ENCODE measurements at places on chromosomes 3 and 15.

DNA sequence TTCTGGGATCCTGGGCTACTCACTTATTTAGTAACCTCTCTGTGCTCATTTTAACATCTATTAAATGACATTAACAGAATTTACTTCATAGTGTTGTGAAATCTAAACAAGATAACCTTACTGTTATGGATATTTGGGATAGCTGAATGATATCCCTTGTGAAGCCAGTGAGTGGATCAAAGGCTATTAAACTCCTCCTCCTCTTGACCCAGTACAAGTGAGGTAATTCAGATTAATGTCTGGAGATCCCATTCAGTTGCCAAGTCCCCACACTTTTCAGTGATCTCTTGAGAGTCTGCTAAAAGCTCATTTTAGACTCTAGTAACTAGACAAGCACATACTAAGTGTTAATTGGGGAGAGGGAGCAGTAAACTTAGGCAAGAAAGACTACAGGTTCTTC is 2.5 kb upstream of the ANKRD28 start:
- DNase-seq: no peak

GRCh38 chr3:175940881-175941280 is 1081.7 kb downstream of the NAALADL2 start:
- no peak for DNase-seq

DNA sequence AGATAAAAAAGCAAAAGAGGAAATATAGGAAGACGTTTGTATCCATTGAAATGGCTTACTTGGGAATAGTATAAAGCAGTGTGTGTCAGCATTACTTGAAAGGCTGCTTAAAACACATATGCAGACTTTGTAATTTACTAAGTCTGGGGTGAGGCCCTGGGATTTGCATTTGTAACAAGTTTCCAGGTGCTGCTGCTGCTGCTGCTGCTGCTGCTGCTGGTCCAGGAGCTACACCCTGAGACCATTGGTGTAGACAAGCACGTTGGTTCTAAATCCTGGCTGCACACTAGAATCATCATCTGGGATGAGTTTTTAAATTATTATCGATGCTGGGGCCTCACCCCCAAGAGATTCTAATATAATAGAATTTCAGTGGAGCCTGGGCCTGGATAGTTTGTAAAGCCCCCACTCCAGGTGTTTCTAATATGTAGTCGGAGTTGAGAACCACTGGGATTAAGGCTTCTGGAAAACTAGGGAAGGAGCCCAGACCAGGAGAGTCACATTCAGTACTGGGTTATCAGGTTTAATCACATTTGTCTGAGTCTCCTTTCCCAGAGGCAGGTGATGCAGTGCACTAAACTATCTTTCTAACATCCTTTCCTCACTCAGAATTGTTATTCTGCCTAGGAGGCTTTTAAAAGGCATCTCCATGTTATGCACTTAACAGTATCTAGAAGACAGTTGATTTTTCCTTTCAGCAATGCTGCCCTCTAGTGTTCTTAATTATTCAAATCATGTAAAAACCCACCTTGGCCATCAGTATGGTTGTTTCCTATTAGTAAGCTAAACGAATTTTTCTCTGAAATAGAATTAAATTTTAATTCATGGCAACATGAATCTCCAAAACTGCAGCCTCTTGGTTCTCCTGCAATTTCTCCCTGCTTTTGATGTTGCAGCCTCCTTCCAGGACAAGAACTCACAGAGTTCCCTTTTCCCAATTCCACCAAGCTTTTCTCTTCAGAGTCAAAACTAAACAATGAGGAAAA is 45.4 kb downstream of the SSR3 start:
- DNase-seq: peak; percentile 67

DNA sequence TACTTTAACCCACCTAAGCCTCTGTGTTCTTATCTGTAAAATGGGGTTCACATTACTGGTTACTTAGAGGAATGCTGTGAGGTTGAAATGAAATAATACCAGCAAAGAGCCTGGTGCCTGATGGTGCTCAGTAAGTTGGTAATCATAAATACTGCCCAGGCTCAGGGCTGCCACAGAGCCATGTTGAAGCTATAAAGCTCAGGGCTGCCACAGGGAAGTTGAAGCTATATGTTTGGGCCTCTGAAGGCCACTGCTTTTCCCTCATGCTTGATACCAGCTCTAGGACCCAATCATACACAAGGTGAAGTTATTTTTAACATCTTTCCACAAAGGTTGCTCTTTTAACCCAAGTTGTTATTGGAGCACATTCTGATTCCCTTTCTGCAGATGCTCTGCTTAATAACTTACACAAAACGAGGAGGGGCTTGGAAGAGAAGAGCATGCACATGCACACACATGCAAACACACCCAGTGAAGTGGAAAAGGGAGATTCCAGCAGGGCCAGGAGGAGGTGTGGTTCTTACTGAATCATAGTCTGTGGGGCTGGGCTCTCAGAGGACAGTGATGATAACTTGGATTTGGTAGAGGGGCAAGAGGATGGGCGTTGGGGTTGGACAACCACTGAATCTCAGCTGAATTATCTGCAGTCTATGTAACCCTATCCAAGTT is 17.4 kb downstream of the PARP14 start:
- no peak for DNase-seq

- no peak for DNase-seq
Measured at GRCh38 chr3:136093771-136094170, 102.4 kb downstream of the MSL2 start.

DNA sequence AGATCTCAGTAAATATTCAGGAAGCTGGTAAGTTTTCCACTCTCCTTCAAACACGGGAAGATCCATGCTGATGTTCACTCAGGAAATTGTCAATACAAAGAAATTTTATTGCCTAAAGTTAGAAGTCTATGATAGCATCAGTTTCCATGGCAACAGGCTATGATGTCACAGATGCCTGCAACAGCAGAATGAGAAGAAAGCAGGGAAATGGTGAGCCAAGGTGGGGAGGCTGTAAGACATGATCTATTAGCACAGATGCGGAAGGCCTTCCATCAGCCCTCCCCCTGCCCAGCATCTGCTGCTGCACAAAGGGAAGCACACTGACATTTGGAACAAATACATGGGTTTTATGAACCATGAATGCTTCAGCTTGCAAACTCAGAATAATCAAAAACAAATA is 28.6 kb downstream of the EPHB1 start:
- no peak for DNase-seq

- DNase-seq: no peak
Measured at GRCh38 chr15:88605189-88606069, 15.7 kb upstream of the AEN start.

DNA sequence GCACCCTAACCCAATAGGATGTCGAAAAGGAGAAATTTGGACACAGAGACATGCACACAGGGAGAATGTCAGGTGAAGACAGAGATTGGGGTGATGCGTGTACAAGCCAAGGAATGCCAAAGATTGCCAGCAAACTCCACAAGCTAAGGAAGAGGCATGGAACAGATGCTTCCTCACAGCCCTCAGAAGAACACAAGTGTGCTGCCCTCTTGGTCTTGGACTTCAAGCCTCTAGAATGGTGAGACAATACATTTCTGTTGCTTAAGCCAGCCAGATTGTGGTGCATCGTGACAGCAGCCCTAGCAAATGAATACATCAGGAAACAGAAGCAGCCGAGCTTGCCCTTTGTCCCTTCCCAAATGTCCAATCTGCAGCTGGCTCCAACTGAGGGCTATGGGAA is 23.7 kb upstream of the ARL8B start:
- DNase-seq: no peak

GRCh38 chr3:38157595-38157994 is 7.7 kb upstream of the OXSR1 start:
- DNase-seq: no peak

DNA sequence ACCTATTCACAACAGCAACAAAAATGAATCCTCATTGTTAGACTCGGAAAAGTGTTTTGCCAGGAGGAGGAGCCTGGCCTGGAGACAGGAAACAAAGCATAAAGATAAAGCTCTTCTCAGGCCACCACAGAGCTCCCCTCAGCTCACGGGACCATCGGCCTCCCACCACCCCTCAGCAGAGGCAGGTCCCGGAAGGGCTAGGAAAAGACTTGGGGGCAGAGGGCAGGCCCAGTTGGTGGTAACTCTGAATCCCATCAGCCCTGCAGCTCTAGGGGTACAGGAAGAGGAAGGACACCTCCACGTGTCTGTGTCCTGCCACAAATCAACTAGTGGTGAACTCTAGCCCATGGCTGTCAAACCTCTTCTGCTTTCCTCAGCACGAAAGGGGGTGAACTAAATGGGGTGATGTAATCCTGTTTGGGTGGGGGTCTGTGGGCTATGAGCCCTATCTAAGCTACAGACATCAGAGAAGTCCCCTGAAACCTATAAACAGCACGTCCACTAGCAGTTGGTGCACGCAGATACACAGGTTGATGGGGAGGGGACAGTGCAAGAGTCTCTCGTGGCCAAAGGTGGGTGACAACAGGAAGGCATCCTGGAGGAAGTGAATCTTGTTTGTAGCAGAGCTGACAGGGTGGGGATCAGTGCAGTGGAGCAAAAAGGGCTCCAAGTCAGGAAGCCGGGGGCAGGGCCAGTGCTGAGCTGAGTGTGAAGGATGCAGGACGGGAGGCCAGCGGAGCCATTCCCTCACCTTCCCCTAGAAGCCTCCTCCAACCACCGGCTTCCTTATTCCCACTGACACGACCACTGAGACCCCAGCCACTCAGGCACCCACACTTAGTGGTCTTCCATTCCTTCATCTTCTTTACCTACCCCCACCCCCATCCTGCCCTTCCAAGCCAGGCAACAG is 111.1 kb upstream of the HACD2 start:
- DNase-seq: no peak

GRCh38 chr15:40081691-40082194 is 26.9 kb downstream of the BMF start:
- no peak for DNase-seq

DNA sequence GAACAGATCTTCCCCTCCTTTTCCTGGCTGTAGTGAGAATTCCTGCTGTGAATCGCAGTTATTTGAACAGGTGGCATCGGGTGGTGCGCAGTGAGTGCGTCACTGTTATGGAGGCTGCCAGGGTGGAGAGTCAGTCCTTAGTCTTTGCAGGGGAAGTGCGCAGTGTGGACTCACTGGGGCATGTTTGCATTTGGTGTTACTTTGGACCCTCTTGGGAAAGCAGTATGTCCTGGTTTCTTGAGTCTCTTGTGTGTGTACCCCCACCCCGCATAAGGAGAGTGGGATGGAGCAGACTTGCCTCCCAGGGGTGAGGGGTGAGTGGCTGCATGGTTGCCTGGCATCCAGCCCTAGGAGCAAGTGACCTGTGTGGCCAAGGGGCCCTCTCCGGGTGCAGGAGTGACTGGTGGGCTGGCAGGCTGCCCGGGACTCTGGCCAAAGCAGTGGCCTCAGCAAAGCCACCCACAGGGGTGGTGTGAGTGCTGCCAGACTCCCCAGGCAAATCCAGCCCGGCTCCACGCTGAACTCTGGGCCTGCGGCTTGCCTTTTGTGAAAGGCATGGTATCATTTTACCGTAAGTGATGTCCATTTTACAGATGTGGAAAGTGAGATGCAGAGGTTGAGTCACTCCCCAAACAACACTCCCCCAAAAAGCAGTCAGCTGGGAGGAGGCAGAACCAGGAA is 46.4 kb downstream of the DNASE1L3 start:
- no peak for DNase-seq

DNA sequence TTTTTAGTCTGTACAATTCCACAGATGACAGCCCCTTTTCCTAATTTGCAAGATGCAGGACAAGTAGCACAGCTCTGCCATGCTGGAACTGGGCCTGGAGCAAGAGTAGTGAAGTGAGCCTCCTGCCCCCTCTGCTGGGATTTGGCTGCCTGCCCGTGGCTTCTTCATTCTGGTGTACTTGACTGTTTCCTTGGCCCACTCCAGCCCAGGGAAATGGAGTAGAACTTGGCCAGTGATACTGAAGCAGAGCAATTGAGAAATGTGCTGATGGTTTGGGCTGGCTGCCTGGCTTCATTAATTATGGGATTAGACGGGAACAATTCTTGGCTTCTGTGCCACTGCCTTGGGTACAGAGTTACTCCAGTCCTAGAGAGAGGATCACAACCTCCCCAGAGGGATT is 2.8 kb downstream of the GPD1L start:
- no peak for DNase-seq

GRCh38 chr3:132134611-132135010 is 99.8 kb upstream of the CPNE4 start:
- no peak for DNase-seq

GRCh38 chr3:79516795-79517194 is 251.0 kb downstream of the ROBO1 start:
- DNase-seq: no peak

GRCh38 chr3:138923531-138923994 is 23.4 kb downstream of the FOXL2 start:
- peak; percentile 87 for DNase-seq

DNA sequence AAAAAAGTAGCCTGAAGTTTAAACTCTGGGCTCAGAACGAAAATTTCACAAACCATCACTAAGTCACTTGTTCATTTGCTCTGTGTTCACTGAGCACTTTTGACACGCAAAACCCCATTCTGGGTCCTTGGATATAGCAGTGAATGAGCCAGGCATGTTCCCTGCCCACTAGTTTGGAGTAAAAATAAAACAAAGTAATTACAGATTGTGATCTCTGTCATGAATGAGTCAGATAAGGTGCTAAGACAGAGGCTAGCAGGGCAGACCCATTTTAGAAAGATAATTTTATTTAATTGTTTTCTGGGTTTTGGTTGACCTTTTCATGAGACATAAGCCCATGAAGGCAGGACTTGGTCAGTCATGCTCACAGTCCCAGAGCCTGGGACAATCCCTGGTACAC is 84.1 kb upstream of the ARHGEF3 start:
- no peak for DNase-seq

DNA sequence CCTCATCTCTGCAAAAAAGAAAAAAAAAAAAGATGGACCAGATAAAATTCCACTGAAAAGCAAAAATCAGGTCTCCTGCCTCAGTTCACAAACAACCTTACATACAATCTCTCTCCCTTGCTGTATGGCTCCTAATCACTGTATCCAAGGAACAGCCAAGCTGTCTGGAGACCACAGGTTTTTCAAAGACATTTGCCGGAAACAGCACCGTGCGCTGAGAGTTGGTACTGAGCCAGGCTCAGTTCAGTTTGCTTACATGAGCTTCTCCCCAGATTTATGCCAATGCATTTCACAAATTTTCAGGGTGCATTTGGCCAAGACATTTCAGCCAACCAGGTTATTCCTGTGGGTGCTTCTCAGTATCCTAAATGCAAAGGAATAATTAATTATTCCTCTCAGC is 4.1 kb downstream of the ACP3 start:
- DNase-seq: no peak

Data from activated CD4-positive, alpha-beta T cell treated with anti-CD3 and anti-CD28 coated beads, Interleukin-10, Interleukin-2, amounts not matched to agents 100 ng/mL and 50 ng/mL, durations not matched to agents 16 hours and 8 hours (primary cell).